Stimulated activated CD8-positive, alpha-beta memory T cell treated with anti-CD3 and anti-CD28 coated beads, Interleukin-2, amount 100 ng/mL, for 48 hours (primary cell): ENCODE measurements at places on chromosomes 11 and 22.

DNA sequence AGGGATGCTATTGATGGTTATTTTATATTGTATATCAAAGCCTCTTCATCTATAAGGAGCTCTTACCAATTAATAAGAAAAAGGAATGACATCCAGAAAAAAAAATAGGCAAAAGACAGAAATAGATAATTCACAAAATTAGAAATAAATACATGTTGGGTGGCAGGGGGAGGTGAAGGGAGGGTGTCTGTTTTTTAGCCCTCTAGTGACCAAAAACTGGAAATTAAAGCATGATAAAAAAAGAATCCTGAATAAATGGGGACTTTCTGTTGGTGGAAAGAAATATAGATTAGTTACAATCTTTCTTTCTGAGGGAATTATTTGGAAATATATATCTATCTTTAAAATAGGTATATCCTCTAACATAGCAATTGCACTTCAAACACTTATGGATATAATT, 42.0 kb upstream of the TTC36 start:
- no peak for DNase-seq

- no peak for DNase-seq
Measured at GRCh38 chr11:57335023-57335342, 709 bp downstream of the SSRP1 start.

- no peak for DNase-seq
Measured at GRCh38 chr11:21169639-21170038, 500.3 kb downstream of the NELL1 start.

DNA sequence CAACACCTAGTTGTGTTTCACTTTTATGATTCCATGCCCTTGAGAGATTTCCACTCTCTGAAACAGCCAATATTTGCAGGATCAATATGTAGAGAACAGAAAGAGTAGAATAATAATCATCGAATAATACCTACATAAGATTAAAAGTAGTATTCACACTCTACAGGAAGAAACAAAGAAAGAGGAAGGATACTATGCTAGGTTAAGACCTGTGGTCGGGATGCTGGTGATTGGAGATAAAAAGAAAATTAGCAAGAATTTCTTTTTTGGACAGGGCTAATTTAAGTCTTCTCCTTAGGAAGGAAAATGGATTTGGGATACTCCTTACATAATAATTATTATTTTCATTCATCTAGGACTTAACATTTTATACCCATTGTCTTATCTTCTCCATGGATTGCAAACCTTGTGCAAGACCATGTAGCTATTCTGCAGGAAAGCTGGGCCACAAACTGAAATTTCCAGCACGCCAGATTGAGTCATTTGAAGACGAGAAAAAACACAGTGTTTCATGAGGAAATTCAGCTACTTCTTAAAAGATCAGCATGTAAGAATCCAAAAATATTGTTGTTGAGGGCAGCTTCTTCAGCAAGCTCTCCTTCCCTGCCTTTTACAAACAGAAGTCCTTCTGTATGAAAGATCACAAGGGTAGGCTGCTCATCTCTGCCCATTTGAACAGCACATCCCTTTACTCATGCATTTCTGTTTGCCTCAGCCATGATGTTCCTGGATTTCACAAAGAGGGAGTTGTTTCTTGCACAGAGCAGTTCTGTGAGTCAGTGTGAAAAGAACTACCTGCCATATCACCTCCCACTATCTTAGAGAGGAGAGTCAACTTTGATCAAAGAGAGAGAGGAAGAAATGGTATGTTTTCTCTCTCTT, 90.7 kb downstream of the FAM76B start:
- no peak for DNase-seq

- DNase-seq = no peak
Measured at GRCh38 chr11:13669544-13670488, 1.3 kb downstream of the FAR1 start.

GRCh38 chr11:26194881-26195280, 137.0 kb upstream of the ANO3 start:
- DNase-seq = no peak

DNA sequence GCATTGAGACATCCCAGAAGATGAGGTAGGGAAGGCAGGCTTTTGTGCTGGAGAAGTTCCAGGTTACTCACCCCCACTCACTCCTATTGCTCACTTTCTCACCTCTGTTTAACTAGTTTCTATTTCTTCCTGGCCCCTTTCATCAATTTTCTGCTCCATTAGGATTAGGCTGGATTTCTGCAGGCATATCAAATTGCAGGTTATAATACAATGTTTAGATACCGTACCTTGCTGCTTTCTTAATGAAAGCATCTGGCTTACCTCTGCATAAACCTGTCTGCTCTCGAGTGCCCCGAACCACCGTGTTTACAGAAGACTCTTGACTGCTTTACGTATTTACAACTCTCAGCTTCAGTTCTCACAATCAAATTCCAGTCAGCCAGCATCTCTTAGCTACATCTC, 173.7 kb downstream of the ADAMTS15 start:
- no peak for DNase-seq

DNA sequence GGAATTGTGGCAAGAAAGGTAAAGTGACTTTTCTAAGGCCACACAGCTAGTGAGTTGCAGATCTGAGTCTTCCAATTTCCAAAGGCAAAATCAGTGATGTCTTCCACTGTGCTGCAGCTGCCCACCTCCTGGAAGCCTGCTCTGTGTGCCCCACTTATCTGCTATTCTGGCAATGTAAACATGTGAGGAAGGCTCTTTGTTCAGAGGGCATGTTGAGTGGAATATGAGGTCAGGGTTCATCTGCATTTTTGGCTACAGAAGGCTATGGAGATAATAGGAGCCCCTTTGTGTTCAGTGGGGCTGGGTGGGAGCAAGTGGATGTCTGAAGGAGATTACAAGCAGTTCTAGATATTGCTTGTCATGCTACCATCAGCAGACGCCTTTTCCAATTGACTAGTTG, 396.2 kb downstream of the BUD13 start:
- DNase-seq = no peak

- peak; percentile 16 for DNase-seq
Measured at GRCh38 chr11:73308003-73308960, at the start of gene ARHGEF17. Gene ARHGEF17, plus strand, starts transcription at chr11:73308276. Its CDS starts 363 bp downstream, at chr11:73308639.

DNA sequence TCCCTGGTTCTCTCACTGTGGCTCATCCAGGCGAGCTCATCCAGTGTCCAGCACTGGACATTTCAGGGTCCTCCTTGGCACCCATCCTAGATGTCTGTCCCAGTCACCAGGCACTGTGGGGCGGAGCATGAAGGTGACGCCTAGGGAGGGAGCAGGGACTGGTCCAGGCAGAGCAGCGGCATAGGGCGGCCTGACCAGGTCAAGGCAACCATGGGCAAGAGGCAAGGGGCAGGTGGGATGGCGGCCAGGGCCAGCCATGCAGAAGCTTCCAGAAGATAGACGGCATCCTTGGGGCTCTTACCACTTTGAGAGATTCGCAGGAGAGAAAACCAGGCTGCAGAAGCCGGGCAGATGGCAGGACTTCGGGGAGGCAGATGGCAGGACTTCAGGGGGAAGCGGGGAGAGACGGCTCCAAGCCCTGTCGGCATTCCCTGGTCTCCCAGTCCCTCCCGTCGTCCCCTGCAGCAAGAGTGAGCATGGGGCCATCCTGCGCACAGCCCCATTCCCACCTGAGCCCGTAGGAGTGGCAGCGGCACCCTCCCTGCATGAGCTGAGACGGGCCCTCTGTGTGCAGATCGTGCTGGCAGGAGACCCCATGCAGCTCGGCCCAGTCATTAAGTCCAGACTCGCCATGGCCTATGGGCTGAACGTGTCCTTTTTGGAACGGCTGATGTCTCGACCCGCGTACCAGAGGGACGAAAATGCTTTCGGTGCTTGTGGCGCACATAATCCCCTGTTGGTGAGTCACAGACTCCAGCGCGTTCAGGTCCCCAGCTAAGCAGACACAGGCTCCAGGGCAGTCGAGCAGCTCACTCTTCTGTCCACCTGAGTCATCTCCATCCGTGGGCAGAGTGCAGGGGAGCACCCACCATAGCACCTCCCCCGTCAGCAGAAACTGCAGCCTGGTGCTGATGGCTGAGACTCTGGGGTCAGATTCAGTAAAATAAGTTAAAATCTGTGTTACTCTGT, 20.1 kb upstream of the PANX2 start:
- DNase-seq = no peak

DNA sequence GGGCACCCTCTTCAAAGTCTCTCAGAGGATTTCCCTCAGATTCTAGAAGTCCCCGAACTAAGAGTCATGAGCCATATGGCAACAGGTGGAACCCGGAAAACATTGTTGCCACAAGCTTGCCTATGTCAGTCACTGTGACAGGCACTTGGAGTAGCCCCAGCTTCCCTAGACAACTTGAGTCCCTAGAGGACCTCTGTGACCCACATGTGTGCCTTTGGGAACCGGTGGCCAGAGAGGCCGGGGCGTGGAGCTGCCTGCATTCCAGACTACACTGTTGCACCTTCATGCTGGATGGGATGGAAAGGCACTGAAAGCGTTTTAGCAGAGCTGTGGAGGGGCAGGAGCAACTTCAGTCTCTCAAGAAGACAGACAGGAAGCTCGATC, 12.1 kb downstream of the SLC37A2 start:
- no peak for DNase-seq

- no peak for DNase-seq
Measured at GRCh38 chr11:8283465-8284230, 20.0 kb upstream of the LMO1 start.
